GM12892 (cell line): ENCODE measurements at places on chromosomes 11 and 22.

- DNase-seq: no peak
Measured at GRCh38 chr11:34013898-34014571, 37.5 kb upstream of the CAPRIN1 start.

- DNase-seq: no peak
Measured at GRCh38 chr22:37308385-37309200, 26.3 kb downstream of the CYTH4 start.

DNA sequence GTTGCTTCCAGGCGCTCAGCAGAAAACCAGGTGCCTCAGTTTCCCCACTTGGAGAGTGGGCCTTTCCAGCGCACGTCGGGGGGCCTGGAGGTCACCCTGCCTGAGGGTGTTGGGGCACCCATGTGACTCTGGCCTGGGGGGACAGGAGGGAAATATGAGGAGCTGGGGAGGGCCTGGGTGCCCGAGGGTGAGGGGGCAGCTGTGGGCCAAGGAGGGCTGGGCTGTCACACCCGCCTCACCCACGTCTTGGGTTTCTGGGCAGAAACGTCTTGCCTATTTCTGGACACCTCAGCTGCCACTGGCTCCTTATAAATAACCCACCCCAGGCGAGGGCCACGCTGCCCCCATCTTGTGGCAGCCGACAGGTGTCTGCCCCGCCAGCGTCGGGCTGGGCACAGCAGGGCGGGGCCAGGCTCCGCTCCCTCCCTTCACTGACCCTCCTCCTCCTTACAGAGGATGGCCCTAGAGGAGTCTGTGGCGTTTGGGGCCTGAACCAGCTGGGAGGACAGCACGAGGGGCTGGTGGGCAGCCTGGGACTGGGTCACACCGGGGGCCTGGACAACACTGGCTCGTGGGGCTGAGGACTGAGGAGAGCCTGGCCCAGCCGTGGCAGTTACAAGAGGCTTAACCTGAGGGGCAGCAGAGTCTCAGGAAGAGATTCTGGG is 1.5 kb downstream of the TNNT3 start:
- peak; percentile 29 for DNase-seq

DNA sequence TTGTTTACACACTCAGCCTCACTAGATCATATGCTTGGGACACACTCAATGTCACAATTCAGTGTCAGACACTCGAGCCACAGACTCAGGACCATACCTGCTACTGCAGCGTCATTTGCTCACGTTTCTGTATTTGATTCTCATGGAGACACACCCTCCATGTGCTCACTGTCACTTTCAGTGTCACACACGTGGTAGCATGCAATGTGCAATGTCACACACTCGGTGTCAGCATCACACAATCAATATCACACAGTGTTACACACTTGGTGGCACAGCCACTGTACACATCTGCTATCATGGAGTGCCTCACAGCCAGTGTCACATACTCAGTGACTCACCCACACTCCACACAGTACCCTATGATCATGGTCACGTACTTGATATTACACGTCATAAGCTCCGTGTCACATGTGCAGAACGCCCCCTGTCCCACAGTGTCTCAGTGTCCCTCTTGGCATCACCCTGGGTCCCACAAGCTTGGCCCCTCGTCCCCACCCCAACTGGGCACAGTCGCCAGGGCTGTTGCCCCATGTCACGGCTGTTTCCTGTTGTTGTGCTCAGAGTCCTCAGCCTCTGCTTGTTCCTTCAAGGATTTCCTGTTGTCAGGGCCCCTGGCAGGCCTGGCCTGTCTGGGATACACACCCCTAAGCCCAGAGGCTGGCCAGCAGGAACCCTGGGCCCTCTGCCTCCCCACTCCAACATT is 49.6 kb downstream of the PDE2A start:
- no peak for DNase-seq

- DNase-seq: peak; percentile 41
Measured at GRCh38 chr22:36027935-36028645, 534 bp downstream of the RBFOX2 start.

DNA sequence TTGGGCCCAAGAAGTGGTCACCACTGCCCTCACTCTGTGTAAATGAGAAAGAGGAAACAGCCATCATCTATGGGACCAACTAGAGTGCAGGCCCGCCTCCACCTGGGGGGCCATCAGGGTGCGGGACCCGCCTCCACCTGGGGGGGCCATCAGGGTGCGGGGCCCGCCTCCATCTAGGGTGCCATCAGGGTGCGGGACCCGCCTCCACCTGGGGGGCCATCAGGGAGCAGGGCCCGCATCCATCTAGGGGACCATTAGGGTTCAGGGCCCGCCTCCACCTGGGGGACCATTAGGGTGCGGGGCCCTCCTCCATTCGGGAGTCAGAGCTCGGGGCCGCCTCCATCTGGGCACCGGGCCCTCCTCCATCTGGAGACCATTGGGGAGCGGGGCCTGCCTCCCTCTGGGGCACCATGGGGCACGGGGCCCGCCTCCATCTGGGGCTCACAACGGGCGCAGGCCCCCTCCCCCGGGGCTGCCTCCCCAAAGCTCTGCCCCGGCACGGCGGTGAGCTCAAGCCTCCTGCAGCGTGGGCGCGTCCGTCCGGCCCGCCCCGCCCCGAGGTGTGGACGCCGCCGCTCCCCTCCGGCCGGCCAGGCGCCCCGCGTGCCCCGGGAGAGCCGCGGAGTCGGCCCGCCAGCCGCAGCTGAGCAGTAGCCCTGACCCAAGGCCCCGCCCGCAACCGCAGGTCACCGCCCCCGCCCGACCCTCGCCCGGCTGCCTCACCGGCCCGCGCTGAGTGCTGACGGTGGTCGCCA is 512 bp downstream of the TOLLIP start:
- no peak for DNase-seq

DNA sequence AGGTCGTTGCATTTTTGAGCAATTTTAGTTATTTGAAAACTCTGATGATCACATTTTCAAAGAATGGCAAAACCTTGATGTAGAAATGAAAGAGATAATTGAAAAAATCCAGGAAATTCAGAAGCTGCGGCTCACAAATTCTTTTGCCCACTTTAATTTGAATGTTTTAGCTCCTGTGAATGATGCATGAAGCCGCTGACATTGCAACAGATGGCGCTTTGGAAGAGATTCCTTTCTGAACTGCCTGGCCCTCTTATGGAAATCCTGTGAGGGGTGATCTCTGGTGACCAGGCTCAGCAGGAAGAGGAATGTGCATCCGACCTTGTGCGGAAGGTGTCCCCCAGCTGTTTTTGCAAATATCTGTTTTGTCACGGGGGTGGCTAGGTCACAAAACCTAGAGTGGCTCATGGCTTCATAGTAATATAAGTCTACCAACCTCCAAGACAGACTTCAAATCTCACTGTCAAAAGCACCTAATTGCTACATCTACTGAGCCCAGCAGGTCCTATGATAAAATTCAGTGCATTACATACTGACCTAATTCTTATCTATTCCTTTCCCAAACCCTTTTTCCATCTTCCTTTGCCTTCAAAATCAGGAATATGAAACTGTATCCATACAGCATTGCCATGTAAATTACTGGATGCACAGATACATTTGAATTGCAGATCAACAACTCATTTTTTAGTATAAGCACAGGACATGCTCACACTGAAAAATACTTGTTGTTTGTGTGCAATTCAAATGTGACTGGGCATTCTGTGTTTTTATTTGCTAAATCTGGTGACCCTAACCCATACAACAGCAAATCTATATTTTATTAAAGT is 412.7 kb downstream of the ETS1 start:
- DNase-seq: no peak

DNA sequence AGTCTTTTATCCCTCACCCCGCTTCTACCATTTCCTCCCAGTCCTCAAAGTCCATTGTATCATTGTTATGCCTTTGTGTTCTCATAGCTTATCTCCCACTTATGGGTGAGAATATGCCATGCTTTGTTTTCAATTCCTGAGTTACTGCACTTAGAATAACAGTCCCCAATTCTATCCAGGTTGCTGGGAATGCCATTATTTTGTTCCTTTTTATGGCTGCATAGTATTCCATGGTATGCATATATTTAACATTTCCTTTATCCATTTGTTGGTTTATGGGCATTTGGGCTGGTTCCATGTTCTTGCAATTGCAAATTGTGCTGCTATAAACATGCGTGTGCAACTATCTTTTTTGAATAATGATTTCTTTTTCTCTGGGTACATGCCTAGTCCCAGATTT is 114.9 kb downstream of the VPREB1 start:
- no peak for DNase-seq

DNA sequence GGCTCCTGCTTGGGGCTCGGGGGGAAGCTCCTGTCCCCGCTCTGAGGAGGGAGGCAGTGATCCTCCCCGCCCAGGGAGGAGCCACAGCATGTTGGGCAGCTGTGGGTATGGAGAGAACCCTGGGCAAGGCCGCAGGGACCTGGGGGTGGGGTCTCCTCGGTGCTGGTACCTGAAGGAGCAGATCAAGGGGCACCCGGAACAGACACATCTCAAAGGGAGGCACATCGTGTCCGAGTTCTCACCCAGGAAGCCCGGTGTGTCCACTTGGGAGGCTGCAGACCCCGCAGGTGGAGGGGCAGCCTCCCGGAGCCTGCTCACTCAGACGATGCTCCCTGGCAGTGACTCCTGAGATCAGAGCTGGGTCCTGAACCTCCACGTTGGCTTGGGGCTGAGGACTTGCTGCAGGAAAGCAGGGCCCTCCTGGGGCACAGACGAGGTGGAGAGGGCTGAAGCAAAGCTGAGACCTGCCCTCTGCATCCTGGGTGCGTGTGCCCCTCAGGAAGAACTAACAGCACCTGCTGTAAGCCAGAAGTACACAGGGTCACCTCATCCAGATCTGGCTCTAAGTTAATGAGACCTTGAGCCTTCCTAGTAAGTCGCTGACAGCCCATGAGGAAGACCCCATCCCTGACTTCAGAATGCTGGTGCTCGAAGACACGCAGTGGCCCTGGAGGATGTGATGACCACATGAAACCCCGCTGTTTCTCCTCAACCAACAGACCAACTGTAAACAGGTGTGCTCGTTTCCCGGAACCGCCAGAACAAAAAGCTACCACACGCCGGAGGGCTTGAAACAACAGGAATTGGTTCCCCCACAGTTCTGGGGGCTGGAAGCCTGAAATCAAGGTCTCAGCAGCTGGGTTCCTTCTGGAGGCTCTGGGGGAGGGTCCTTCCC is 5.9 kb upstream of the OSBPL5 start:
- DNase-seq: no peak

GRCh38 chr11:35526370-35526792 is 965 bp upstream of the PAMR1 start:
- no peak for DNase-seq

DNA sequence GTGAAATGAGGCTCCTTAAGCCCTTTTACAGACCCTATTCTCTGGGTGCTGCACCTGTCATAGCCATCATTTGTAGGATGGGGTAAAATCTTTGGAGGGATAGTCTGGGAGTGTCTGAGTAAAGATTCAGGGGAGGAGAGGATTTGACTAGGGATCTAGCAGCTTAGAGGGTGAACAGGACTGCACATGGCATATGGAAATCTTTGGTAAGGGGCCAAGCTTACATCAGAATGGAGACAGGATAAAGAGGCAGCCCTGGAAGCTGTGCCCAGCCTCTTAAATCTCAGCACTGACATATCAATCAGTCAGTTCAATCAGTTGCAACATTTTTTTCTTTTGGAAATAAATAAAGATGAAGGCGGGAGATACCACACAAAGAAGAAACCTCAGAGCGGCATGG is 301.8 kb upstream of the CADM1 start:
- no peak for DNase-seq

DNA sequence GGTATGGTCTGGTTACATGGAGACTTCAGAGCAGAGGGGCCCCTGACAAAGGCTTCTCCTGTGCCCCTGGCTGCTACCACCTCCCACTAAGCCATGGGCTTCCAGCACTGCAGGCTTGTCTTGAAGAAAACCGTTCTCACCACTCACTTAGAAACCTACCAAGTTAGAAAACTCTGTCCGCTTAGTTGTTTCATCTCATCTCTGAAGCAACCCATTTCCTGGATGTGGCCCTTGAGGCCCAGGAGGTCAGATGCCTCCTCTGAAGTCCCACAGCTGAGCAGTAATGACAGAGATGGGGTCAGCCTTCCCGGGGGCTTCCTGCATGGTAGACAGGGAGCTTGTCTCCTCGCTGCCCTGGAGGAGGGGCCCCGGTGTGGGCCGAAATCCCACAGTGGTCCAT is 12.9 kb downstream of the CSF2RB start:
- no peak for DNase-seq

DNA sequence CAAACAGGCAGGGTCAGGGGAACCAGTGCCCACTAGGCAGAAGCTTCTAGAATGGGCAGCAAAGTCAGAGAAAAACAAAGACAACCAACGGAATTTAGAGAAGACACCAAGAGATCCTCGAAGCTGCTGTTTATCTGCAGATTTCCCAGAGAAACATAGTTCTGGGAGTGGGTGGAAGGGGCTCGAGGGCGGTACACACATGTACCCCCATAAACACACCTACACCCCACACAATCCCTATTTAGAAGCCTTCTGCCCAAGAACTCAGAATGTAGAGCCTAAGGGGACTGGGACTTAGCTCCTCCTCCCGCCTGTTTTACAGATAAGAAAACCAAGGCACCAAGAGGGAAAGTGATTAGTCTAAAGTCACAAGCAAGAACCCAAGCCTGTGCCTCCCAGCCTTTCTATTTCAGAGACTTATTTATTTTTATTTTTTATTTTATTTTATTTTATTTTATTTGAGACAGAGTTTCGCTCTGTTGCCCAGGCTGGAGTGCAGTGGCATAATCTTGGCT is 6.4 kb downstream of the NPTXR start:
- no peak for DNase-seq

DNA sequence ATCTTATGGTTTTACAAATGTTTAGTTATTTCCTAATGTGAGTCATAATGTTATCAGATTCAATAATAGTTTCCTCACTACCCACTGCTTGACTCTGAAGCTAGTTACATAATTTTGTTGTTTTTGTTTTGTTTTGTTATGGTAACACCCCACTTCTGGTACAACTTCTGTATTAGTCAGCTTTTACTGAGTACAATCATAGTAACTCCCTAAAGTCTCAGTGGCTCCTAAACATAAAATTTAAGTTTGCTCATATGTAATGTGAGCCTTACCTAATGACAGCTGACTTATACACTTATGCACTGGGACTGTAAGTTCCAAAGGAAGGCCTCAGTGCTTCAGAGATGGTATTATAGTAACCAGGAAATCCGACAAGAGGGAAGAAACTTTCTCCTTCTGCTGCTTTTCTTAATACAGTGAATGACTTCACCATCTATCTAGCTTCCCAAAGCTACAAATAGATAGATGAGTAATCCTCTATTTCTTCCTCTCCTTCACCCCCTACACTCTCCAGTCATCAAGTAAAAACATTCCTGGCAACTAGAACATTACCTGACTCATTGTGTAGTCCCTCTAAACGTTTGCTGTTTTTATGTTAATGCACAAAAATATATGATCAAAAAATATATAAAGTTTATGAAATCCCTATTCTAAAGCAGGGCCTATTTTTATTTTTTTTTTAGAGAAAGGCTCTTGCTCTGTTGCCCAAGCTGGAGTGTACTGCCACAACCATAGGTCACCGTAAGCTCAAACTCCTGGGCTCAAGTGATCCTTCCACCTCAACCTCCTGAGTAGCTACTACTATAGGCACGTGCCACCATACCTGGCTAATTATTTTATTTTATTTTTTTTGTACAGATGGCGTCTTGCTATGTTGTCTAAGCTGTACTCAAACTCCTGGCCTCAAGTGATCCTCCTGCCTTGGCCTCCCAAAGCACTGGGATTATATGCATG is 563.0 kb downstream of the SOX6 start:
- no peak for DNase-seq

GRCh38 chr11:127056338-127056971 is 55.9 kb upstream of the KIRREL3 start:
- no peak for DNase-seq
